ENCODE measurements at places on chromosomes 4 and X.
A peak's percentile ranks its signal among the peaks of the same experiment; 100 is the strongest.

GRCh38 chrX:96719161-96719875 is 34.7 kb downstream of the DIAPH2 start:
- DNase-seq: no peak

GRCh38 chr4:184953971-184954370 is 64.3 kb upstream of the HELT start:
- no peak for DNase-seq

GRCh38 chr4:19945979-19946380 is 305.7 kb upstream of the SLIT2 start:
- DNase-seq: peak; percentile 93

GRCh38 chrX:134718105-134718965 is 60.1 kb upstream of the PLAC1 start:
- DNase-seq: peak; percentile 96

- no peak for DNase-seq
Measured at GRCh38 chr4:81622028-81622427, 150.3 kb upstream of the RASGEF1B start.

DNA sequence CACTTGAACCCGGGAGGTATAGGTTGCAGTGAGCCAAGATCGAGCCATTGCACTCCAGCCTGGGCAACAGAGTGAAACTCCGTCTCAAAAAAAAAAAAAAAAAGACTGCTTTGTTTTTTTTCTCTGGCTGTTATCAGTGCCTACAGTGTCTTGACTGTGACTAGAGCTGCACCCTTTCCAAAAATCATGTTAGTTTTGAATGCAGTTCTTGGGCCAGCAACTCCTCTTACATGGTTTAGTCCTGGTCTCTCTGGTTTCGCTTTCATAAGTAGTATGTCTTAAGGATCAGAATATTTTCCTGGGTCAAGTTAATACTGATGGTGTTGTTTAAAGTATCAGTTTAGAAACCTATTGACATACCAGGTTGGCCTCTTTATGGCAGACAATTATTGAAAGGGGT is 34.2 kb upstream of the NALF2 start:
- no peak for DNase-seq

GRCh38 chr4:26367811-26368210 is 47.0 kb downstream of the RBPJ start:
- no peak for DNase-seq

DNA sequence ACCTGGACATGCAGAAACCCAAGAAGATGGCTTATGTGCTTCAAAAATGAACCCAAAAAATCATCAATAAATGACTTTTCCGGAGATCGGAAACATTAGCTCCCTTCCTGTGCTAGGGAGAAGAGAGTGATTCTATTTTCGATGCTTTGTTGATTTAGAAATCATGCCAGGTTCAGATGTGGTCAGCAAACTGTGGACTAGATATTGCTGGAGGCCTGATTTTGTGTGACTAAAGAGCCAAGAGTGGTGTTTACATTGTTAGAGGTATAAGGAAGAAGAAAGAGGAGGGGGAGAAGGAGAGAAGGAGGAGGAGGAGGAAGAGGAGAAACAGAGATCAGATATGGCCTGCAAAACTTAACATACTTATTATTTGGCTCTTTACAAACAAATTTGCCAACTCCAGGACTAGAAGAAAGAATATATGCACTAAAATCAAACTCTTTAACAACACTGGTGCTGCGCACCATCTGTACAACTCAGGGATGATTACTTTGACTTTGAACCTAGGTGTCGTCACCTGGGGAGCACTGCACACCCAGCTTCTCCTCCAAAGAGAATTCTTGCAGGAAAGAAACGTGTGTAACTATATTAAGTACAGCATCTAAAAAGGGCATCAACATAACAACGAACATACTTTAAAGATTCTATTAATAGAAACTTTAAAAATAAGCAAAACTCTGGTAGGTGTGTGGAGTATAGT is 664.9 kb upstream of the LCORL start:
- peak; percentile 7 for DNase-seq

DNA sequence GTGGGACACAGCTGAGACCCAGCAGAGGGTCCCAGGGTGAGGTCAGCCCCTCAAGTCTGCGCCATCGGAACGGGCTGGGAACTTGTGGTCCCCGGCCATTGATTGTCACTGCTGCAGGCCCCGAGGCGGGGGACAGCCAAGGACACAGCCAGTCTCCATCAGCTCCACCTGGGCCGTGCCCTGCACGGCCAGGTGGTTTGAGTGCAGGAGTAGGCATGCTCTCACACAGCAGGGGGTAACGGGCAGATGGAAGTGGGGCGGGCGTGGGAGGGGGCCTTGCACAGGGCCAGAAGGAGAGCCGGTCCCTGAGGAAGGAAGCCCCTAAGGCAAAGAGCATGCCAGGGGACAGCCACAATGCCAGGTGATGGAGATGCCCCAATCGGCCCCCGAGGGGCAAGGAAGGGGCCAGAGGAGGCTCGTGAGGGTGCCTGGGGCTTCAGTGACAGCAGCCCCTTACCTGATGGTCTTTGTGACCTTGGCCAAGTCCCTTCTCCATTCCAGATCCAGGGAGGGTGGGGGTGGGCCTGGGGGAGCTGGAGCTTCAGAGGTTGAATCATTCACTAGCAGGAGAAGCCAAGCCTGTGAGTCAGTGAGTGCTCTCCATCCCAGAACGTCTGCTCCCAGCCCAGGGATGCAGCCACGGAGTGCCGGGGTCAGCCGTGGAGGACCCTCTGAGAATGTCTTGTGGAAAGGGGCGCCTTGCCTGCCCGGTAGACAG is 2.3 kb downstream of the ATP2B3 start:
- peak; percentile 71 for DNase-seq

- DNase-seq: peak; percentile 84
Measured at GRCh38 chrX:118520216-118521206, 24.9 kb downstream of the DOCK11 start.

GRCh38 chrX:124910611-124911010 is 409.1 kb upstream of the TEX13C start:
- no peak for DNase-seq

- no peak for DNase-seq
Measured at GRCh38 chr4:25875281-25875745, 12.5 kb upstream of the SEL1L3 start.

GRCh38 chr4:35734381-35735098 is 509.8 kb downstream of the ARAP2 start:
- DNase-seq: no peak

GRCh38 chrX:82765811-82766210 is 742.3 kb upstream of the POU3F4 start:
- no peak for DNase-seq

- DNase-seq: no peak
Measured at GRCh38 chr4:177010418-177010817, 217.7 kb upstream of the VEGFC start.

DNA sequence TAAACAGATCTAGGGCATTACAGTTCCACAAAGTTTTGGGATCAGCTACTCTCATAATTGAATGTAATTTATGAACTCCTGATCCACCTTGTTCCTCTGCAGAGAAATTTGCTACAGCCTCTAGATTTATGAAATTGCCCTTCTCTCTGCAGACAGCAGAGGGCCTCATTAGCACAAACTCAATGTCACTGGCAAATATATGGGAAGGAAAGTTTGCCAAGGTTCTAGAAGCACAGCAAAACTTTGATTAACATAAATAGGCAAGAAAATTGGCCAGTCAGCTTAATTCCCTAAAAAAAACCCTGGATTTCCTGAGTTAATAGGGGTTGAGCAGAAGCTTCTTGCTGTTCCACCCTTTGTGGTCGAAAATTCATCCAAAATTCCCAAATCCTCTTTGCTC is 31.5 kb downstream of the PRPS1 start:
- DNase-seq: peak; percentile 47

DNA sequence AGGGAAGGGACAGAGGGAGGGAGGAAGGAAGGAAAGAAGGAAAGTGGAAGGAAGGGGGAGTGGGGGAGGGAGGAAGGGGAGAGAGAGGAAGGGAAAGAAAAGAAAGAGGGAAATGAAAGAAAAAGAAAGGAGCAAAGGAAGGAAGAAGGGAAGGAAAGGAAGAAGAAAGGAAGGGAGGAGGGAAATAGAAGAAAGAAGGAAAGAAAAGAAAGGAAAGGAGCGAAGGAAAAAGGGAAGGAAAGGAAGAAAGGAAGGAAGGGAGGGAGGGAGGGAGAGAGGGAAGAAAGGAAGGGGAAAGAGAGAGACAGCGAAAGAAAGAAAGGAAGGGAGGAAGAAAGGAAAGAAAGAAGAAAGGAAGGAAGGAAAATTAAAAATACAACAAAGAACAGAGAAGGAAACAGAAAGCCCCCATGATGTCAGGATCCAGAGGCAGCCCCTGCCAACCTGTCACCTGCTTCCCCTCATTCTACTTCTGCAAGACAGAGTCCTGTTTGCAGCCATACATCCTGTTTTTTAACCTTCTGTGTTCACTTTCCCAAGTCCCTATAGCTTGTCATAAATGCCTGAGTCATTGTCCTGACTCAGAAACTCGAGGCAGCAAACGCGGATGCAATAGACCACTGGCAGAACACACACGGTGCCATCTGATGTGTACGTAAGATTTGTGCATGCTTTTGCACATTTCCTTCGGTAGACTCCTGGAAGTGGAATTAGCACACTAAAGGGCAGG is 77.0 kb upstream of the C4orf50 start:
- peak; percentile 25 for DNase-seq

DNA sequence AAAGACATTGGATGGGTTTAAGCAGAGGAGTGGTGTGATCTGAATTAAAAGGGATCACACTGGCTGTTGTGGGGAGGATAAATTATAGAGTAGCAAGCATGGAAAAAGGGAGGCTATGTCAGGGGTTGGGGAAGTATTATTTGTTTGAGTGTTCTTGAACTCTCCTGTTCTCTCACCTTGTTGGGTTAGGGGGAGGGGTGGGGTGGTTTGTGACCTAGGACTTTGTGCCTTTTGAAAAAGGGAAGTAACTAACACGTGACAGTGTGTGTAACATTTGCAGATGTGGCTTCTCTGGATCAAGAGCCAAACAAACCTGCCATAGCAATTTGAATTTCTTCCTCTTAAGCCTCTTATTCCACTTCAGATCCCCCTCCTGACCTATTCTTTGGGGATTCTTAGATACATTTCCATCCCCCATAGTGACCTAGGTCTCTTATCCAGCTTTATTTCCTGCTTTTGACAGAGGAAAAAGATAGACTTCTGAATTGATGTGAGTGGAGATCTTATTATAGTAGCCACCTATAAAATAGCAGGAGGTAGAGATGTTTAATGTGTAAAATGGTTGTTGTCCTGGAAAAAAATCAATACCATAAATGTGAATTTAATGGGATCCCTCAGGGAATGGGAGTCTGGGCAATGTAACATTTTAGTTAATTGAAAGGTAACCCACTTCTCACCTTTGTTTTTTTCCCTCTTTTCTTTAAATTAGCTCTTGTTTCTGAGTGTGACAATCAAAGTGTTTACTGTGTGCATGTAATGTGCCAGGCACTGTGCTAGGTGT is 120.4 kb downstream of the CT47B1 start:
- no peak for DNase-seq
